ENCODE measurements at places on chromosomes 7 and 10.

DNA sequence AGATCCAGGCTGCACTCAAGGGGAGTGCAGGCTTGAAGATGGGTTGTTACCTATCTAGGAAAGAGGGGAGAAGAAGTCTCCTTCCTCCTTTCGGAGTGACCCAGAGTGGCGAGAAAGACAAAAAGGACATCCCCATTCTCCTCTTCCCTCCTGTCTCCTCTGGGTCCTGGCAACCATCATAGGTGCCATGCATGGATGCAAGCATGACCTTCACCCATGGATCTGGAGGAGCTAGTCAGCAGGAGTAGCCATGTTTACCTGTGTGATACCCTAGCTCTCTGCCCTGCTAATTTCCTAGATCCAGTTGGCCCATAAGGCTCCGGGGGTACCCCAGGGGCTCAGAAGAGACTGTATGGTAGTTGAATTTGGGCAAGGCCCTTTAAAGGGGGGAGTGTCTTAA, 17.2 kb upstream of the CROT start:
- DNase-seq = no peak

DNA sequence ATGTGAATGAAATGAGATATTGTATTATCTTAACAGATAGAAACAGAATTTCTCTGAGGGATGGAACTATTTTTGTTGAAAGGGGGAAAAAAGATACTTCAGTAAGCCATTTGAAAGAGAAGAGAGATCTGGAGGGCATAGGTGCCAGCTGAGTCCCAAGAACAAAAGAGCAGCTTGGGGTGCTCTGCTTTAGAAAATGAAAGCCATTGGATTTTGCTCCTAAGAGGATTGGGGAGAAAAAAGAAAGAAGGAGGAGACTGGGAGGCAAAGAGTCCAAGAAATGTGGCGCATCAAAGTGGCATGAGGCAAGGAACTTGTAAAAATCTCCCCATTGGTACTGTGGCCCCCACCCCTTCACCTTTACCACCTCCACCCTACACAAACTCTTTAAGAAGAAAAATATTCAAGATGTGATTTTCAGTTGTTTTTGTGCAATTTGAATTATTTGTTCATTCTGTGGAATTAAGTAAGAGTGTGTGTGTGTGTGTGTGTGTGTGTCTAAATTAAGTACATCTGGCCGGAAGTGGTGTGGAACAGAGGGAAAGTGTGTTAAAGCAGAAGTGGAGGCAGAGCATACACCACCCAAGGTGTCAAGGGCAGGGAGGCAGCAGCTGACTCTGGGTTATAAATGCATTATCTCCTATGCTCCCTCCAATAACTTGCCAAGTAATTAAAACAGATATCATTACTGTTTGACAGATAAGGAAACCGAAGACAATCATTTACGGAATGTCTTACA, 9.9 kb upstream of the GNAI1 start:
- no peak for DNase-seq

DNA sequence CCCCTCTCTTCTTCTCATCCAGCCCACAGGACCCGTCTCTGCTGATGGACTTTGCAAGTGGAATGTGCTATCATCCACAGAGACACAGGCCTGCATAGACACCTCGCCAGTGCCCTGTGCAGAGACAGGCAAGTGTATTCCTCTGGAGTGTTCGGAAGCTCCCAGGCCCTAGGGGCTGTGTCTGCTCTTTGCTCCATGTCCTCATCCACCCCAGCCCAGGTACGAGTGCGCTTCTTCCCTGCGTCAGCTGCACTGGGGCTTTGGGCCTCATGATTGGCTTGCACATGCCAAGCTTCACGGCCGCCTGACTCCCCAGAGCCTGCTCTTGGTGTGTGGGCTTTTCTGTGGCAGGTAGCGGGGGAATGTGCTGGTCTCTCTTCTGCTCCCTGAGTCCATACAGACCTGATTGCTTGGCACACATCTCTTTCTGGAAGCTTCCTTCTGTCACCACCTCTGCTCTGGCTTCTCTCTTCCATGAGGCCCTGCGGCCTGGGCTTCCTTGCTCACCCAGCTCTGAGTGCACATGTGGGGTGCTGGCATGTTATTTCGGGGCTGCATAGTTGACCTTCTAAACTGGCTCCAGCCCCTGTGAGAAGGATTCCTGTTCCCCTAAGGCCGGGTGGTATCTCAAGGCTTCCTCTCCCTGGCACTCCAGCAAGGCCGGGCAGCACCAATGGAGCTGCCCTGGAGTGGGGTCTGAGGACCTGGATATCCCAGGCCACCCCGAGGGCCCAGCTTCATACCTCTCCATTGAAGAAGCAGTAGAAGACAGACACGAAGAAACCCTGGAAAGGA, 27.8 kb downstream of the CRHR2 start:
- no peak for DNase-seq

GRCh38 chr10:20743942-20744341, 153.2 kb downstream of the NEBL start:
- DNase-seq = no peak

DNA sequence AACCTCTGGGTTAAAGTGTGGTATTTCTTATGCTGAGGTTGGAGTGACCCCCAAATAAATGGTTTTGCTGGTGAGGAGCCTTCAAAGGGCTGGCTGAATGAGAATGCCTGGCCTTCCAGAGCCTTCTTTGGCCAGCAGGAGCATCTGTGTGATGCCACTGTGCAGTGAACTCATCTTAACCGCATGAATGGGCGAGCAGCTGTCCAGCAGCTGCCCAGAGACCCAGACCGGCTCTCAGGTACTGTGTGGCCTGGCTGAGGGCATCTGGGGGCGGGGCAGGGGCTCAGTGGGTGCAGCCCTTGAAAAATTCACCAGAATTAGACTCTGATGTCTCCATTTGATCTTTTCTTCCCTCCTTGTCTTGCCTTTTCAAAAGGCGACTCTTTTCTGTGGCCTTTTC, 59.0 kb downstream of the SYPL1 start:
- no peak for DNase-seq

GRCh38 chr7:44884621-44885393, 523 bp downstream of the PURB start:
- peak; percentile 55 for DNase-seq

DNA sequence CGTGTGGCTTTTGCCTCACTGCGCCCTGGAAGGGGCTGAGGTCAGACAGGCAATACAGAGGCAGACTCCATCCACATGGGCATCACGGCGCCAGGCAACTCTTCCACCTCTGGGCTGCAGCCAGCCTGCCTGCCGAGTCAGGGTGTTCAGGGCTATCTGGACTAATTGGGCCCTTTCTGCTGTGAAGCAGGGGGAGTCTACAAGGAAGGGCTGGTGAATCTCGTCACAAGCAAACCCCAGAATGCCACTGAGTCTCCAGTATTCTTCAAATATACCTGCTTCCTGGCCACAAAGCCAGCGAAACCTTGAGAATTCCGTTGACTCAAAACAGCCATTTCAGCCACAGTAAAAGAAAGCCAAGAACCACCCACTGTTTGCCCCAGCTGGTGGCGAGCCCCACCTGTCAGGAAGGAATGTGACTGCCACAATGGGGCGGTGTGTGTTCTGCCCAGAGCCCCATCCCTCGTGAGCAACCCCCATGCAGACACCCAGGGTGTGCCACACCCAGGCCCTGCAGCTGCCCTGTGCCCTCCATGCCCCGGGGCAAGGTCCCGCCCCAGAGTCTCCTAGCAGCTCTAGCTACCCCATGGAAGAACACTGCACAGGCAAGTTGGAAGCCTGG, 117.3 kb downstream of the FAM53B start:
- peak; percentile 75 for DNase-seq

- DNase-seq = no peak
Observed at GRCh38 chr10:122721111-122721510, 21.5 kb upstream of the C10orf120 start.

All from CD4-positive, alpha-beta T cell treated with Interleukin-6 for 4 hours (primary cell).